ENCODE measurements at places on chromosomes 16 and 17.

- DNase-seq = no peak
Observed at GRCh38 chr16:71464231-71464630, 2.2 kb upstream of the ZNF23 start.

DNA sequence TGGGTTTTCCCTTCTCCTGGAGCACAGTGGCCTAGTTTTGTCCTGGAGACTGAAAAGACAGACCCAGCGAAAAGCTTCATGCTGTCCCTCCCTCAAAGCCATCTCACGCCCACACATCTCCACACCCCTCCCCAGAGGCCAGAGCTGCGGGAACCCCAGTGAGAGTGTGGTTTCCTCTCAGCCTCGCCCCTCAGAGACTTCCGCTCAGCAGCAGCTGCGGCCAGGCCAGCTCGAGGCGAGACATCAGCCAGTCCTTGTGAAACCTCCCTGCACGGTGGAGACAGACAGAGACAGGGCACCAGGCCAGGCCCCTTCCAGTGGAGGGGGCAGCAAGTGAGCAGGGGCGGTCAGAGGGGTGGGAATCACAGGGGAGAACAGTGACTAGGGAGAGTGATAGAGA, 77.0 kb upstream of the TNRC6C start:
- no peak for DNase-seq

- DNase-seq = peak; percentile 91
Observed at GRCh38 chr17:78933959-78934568, 8.9 kb upstream of the TIMP2 start.

GRCh38 chr17:39161962-39162361, 4.0 kb downstream of the ARL5C start:
- no peak for DNase-seq
